Cardiac muscle cell (in vitro differentiated cells and primary cell): ENCODE measurements at places on chromosomes 5 and 9. TPM values are rescaled to one million over a fixed set of nuclear protein-coding genes. Genes with fewer than 3 reads are reported as not detected.

Gene TJP2
- 69.3 and 105 TPM in 2 replicates for polyA plus RNA-seq

Gene FOXD4
- not detected in 2 replicates for polyA plus RNA-seq

Gene EIF4E1B
- not detected in 2 replicates for polyA plus RNA-seq

Gene STPG3
- 3.2 and 3.3 TPM in 2 replicates for polyA plus RNA-seq

Gene IL4
- not detected in 2 replicates for polyA plus RNA-seq

Gene CCL21
- 2.2 and 8.0 TPM in 2 replicates for polyA plus RNA-seq

Gene ZNF354C
- polyA plus RNA-seq, result 0.28 and 1.9 TPM in 2 replicates

Gene SPATA31D4
- polyA plus RNA-seq, result not detected in 2 replicates

Gene NADK2
- polyA plus RNA-seq, result 41.3 and 52.3 TPM in 2 replicates

Gene AQP7
- 4.2 and 4.5 TPM in 2 replicates for polyA plus RNA-seq

Gene REEP2
- polyA plus RNA-seq, result 46.7 and 53.5 TPM in 2 replicates

Gene SAP30L
- 37.2 and 37.5 TPM in 2 replicates for polyA plus RNA-seq

Gene MARCOL
- polyA plus RNA-seq, result 0.29 TPM in 1 of 2 replicates, not detected in the other

Gene TEK
- 0.60 and 2.5 TPM in 2 replicates for polyA plus RNA-seq

Gene INSL6
- polyA plus RNA-seq, result 0.14 TPM in 1 of 2 replicates, not detected in the other

Gene GZMA
- polyA plus RNA-seq, result not detected in 2 replicates

Gene PRUNE2
- 5.5 and 12.7 TPM in 2 replicates for polyA plus RNA-seq

Gene DMRT2
- not detected in 2 replicates for polyA plus RNA-seq

Gene CATSPER3
- polyA plus RNA-seq, result 0.26 and 1.6 TPM in 2 replicates

Gene ANKRD34B
- polyA plus RNA-seq, result 0.05 TPM in 1 of 2 replicates, not detected in the other

Gene SHOC1
- 0.12 and 0.37 TPM in 2 replicates for polyA plus RNA-seq

- DNase-seq, result no peak
Measured at GRCh38 chr5:72093217-72093616, 14.1 kb upstream of the MAP1B start.

GRCh38 chr5:12237837-12238575 is 333.8 kb upstream of the CTNND2 start:
- DNase-seq, result no peak

DNA sequence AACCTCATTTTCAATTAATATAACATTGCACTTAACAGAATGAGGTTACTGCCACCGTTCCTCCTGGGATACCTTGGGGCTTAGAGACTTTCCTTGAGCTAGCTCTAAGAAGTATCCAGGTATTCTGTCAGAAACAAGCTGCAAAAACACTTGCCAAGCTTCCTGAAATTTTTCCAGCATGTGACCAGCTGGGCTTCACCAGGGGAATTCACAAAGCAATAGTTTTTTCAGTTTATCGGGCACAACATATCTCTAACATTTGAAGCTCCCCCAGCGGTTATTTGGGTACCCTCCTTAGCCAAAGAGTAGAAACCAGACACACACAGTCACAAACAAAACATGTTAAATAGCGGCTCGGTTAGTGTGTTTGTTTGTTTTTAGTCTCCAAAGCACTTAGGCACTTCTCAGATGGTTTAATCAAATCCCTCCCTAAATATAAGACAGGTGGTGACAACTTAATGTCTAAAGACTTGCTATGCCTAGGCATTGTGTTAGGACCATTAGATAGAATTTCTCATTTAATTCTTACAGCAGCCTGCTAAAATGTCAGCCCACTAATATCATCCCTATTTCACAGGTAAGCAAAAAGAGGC is 278.2 kb downstream of the GLIS3 start:
- no peak for DNase-seq

DNA sequence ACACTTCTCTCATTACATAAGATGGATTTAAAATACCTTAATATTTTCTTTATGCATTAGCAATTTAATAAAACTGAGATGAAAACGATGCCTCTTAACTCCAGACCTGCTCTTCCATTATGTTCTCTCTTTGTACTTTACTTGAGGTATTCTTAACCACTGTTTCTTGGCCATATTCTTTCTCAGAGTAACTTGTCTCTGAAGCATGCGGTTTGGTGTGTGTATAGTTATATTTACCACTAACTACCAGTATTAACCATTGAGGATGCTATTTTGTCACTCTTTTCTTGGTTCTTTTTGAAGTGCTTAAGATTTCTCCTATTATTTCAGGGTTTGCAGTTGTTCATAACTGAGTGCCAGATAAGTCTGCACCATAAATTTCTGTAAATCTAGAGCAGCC is 17.9 kb downstream of the TMEM167A start:
- no peak for DNase-seq

- no peak for DNase-seq
Measured at GRCh38 chr5:69257577-69257976, 22.9 kb downstream of the CDK7 start.

DNA sequence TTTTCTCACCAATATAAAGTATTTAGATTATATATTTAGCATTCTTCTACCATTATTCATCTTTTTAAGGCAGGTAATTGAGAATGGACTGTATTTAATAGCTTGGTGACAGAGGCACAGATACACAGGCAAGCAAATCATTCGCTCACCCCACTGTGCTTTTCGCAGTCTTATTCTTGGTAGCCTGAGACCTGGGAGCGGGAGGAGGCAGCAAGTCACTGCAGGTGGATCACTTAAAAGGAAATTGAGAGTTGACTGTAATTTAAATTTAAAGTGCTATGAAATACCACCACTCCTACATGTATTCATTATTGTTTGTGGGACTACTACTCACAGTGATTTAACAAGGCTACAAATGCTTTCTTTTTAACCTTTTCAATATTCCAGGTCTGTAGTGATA is 9.7 kb downstream of the RICTOR start:
- no peak for DNase-seq

GRCh38 chr9:89661956-89662717 is 57.3 kb downstream of the GADD45G start:
- DNase-seq, result peak; percentile 98

GRCh38 chr9:12972608-12973589 is 198.1 kb downstream of the LURAP1L start:
- peak; percentile 45 for DNase-seq

- DNase-seq, result peak; percentile 84
Measured at GRCh38 chr5:123875561-123876275, 363.7 kb downstream of the CSNK1G3 start.

GRCh38 chr5:155598552-155598951 is 585.0 kb downstream of the KIF4B start:
- DNase-seq, result no peak

GRCh38 chr5:142091012-142091411 is 17.6 kb upstream of the NDFIP1 start:
- no peak for DNase-seq

- DNase-seq, result no peak
Measured at GRCh38 chr9:73951147-73951546, 546.0 kb upstream of the RORB start.

DNA sequence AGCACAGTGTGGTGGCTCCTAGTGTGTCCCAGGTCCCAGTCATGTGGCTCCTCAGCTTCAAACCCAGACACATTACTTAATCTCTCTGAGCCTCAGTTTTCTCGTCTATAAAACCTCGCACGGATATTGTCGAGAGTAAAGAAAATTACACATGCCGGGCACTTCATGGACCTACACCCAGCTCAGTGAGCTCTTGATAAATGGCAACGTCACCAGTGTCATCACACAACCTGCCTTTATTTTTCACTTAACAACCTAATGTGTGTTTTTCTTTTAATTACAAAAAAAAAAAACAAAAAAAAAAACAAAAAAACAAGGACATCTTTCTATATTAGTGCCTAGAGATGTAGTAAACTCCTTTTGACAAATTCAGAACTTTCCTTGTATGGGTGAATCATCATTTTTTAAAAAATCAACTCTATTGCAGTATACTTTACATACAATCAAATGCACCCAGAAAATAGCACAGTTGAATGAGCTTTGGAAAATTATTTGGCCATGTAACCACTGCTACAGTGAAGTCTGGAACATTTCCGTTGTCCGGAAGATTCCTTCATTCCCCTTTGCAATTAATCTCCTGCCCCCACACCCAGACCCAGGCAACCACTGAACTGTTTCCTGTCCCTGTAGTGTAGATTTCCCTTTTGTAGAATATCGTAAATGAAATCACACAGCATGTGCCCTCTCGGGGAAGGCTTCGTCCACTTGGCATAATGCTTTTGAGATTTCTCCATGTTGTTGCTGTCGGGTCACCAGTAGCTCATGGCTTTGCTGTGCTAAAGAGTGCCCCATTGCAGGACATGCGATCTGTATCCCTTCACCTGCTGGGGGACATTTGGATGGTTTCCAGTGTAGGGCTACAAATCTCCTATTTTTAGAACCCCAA is 100.4 kb upstream of the LARP1 start:
- peak; percentile 48 for DNase-seq

GRCh38 chr5:15452781-15453180 is 47.2 kb upstream of the FBXL7 start:
- peak; percentile 74 for DNase-seq

GRCh38 chr9:136361047-136361753 is 2.3 kb downstream of the DNLZ start:
- DNase-seq, result no peak

- DNase-seq, result no peak
Measured at GRCh38 chr9:87157366-87158031, 210.2 kb upstream of the GAS1 start.

DNA sequence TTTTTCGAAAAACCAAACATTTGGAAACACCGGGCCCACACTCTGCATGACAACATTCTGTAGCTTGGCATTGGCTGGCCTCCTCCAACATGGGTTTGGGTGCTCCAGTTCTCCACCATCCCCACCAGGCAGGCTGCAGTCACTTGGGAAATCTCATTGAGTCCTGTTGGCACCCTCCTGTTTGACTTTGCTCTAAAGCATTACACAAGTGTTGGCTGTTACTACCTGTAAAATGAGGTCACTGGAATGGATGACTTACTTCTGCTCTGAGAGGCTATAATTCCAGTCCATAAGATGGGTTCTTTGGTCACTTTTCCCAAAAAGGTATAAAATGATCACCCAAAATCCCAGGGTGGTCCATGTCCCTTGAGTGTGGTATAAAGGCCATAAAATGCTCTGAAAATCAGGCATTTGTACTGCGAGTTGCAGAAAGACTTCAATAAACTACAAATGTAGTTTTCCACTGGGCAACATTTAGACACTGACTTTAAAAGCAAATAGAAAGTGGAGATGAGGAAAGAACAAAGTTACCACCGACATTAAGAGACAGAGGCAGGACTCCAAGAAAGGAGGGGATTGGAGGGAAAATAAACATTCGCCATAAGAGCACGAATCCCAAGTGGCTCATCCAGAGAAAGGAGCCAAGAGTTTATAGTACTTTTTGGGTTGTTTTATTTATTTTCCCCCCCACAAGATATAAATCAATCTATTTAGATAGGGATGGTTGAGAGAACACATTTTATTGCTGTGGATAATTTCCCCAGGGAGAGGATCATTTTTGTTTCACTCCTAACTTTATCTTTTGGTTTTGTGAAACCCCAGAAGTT is 295.1 kb downstream of the TLE1 start:
- DNase-seq, result no peak

- DNase-seq, result no peak
Measured at GRCh38 chr5:123976379-123977033, 464.5 kb downstream of the CSNK1G3 start.

- no peak for DNase-seq
Measured at GRCh38 chr5:62312036-62312435, 6.0 kb downstream of the KIF2A start.

- DNase-seq, result peak; percentile 57
Measured at GRCh38 chr9:121299467-121300282, 31.7 kb downstream of the GSN start.

DNA sequence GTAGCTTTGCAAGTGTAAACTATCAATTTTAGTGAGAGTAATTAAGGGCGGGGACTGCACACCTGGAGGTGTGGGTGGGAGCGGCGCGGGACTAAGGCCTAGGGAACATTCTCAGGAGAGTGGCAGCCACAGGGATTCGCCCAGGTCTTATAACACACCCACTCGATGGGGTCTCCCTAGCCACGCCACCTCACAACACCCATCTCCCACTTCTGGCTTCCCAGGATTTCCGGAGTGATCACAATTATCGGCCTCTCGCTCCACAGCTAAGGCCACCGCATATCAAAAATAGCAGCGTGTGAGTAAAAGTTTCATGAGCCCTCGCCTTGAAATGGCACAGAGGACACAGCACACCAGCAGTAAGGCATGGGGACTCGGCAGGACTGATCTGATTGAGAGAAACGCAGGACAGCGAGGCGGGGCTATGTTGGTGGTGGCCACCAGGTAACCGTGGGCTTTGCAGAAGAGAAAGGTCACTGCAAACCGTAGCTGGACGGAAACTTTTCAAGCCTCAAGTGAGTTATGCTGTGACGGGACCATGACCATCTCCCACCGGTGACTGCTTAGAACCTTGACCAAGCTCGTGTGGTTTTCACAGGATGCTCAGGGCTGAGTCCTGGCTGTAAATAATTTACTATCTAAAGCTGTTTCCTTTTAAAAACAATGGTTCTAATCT is 1.1 kb upstream of the LPAR1 start:
- DNase-seq, result no peak

GRCh38 chr9:114282507-114282906 is 40.4 kb upstream of the ORM1 start:
- no peak for DNase-seq

DNA sequence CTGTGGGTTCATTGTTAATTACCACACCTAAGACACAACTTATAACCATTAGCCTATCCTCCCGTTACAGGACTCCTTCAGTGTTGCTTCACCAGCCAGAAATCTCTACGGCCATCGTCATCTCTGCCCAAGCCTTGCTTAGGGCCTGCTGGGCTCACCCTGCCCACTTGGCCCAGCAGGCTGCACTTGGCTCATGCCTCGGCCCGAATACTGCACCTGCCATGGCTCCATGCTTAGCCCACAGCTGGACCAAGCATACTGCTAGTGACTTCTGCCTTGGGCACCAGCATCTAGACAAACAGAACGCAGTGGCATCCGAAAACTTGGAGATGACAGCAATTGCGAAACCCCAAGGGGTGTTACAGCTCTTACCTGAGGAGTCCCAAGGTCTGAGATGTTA is 2336.0 kb upstream of the ACO1 start:
- DNase-seq, result no peak

GRCh38 chr5:96930058-96930457 is 5.8 kb upstream of the LNPEP start:
- DNase-seq, result peak; percentile 38

GRCh38 chr5:120405286-120405864 is 58.7 kb upstream of the PRR16 start:
- no peak for DNase-seq
